CD4-positive, alpha-beta T cell treated with Interleukin-15 for 4 hours (primary cell): ENCODE measurements at places on chromosomes 6 and 20.

GRCh38 chr6:90388395-90388794 is 91.8 kb upstream of the BACH2 start:
- DNase-seq: no peak

- DNase-seq: no peak
Observed at GRCh38 chr6:98787435-98787834, 46.9 kb upstream of the POU3F2 start.

- DNase-seq: no peak
Observed at GRCh38 chr6:39254999-39255535, 25.8 kb upstream of the KCNK5 start.

DNA sequence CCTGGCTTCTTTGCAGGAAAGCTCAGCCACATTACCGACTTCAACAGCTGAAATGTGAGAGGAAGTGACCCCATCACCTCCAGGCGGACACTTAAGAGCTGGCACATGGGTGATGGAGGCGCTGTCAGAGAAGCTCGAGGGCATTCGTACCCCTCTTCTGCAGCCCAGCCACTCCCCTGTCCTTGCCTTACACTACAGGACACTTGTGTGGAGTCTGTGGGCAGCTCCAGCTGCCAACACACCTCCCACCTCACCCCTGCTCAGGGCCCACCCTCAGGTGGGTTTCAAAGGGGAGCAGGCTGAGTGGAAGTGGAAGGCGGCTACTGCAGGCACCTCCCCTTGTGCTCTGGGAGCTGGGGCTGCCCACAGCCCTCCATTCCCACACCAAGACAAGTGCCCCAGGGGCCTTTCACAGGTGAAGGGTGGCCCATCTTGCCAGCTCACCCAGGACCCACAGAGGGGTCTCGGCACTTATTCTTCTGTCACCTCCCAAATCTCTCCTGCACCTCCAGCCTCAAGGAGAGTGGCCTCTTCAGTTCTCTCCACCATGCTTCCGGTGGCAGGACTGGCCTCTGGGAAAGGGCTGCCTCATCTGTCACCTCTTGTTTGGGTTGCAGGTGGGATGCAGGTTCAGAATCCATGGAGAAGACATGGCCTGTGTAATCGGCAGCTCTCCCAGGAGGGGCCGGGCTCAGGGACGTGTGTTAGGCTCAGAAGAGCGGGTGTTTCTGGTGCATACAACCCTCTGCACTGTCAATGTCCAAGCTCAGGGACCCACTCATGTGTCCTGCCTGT is 49.8 kb downstream of the IRF4 start:
- no peak for DNase-seq

DNA sequence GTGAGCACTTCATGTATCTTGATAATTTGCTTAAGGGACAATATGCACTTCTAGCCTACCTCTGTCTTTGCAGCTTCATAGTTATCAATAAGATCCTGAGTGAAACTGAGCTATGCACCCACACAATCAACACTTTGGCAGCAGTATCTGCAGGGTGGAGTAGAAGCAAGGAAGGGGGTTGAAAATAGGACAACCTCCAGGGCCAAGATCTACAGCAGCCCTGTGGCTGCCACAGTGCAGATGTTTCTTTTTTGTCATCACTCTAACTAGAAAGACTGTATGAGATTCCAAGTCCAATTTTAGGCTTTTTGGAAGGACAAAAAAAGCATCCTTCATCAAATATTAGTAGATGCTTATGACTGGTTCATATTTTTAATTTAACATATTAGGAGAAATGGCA is 336.1 kb upstream of the CITED2 start:
- DNase-seq: no peak

DNA sequence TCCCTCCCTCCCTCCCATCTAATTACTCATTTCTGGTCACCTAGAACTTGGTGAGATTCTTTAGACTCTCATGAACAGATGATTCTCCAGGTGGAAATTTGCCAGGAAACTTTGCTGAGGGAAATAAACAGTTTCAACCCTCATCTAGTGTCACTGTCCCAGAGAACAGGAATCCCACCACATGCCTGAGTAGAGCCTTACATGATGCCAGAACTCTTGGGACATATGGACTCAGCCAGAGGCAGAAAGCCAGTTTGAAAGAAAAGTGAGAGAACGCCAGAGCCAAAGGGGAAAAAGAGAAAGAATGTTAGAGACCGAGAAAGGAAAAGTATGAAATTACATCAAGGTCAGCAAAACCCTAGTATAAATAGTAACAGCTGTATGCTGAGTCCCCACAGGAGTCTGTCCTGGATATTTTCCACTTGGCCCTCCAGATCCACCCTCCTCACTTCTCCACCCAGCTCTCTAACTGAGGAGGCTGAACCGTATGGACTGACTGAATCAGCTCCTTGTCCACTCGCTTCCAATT is 127.5 kb upstream of the COL21A1 start:
- DNase-seq: no peak

- DNase-seq: no peak
Observed at GRCh38 chr20:33262658-33263065, 20.4 kb upstream of the BPIFB1 start.

GRCh38 chr6:113597231-113597583 is 259.9 kb upstream of the MARCKS start:
- no peak for DNase-seq

GRCh38 chr6:35893246-35893645 is 27.7 kb downstream of the SRPK1 start:
- DNase-seq: no peak

DNA sequence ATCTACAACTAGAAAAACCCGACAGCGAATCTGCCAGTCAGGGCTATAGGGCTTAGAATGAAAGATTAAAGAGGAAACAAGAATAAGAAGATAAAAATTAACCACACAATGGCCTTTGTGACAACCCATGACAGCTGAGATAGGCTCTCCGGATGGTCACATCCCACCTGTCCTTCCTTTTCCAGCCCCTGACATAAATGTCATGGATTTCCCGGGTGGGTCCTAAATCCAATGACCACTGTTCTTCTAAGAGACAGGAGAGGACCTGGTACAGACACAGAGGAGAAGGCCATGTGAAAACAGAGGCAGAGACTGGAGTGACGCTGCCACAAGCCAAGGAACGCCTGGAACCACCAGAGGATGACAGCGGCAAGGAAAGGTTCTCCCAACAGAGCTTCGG is 41.8 kb downstream of the ATXN1 start:
- no peak for DNase-seq

- DNase-seq: no peak
Observed at GRCh38 chr20:61570646-61571195, 318.7 kb downstream of the CDH4 start.

GRCh38 chr6:14542670-14543366 is 425.2 kb downstream of the CD83 start:
- DNase-seq: no peak

DNA sequence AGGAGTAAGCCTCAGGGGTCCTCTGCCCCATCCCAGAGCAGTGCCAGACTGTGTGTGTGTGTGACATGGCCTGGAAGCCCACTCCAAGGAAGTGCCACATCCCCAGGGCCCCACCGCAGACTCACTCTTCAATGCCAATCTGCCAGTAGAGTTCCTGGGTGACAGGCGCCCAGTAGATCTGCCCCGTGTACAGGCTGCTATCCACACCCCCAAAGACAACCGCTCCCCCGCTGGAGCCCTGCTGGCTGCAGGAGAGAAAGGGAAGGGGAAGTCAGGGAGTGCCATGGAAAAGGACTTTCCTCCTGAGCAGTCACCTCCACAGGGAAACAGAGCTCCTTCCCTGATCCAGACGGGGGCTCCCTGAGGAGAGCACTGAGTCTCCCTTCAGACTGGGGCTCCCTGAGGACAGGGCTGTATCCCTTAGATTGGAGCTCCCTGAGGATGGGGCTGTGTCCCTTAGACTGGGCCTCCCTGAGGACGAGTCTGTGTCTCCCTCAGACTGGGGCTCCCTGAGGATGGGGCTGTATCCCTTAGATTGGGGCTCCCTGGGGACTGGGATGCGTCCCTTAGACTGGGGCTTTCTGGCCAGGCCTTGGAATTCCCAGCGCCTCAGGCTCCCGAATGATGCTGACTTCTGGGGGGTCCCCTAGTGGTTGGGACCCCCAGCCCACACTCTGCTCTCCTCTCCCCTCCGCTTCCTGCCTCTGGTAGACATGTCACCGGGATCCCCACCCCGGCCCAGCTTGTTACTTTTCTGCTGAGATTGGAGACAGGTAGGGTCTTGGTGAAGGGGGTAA is 5.2 kb upstream of the TFEB start:
- no peak for DNase-seq

GRCh38 chr6:27188061-27188884 is 59.2 kb upstream of the PRSS16 start:
- peak; percentile 40 for DNase-seq

DNA sequence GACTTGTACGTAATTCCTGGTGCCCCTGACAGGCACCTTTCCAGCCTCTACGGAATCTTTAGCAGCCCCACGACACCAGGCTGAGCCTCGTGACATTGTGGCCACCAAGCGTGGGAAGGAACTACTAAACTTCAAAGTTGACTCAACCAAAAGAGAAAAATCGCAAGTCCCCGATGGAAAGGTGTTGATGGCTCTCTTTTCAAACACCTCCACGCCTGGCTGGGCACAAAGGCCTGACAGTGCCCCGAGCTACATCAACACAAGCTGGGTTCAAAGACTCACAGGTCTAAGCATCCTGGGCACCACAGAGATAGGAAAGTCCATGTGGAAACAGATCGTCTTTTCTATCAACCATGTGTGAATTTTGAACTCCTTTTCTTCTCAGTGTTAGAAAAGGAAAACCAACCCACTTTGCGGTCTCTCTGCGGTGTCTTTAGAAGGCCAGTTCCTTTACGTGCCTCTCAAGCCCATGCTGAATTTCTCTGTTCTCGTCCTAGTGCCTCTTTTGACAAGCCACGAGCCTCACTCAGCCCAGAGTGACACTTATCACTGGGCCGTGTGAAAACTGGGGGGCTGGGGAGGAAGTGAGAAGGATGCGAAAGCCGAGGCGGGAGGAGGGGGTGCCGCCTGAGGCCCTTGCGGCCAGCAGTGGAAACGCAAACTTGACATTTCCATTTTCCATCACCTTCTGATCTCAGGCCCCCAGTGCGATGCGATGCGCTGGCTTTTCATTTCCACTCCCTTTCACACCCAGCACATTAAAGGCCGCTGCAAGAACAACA is 59.4 kb downstream of the GFOD1 start:
- peak; percentile 60 for DNase-seq

- DNase-seq: no peak
Observed at GRCh38 chr6:37704923-37705238, 7.2 kb upstream of the MDGA1 start.

DNA sequence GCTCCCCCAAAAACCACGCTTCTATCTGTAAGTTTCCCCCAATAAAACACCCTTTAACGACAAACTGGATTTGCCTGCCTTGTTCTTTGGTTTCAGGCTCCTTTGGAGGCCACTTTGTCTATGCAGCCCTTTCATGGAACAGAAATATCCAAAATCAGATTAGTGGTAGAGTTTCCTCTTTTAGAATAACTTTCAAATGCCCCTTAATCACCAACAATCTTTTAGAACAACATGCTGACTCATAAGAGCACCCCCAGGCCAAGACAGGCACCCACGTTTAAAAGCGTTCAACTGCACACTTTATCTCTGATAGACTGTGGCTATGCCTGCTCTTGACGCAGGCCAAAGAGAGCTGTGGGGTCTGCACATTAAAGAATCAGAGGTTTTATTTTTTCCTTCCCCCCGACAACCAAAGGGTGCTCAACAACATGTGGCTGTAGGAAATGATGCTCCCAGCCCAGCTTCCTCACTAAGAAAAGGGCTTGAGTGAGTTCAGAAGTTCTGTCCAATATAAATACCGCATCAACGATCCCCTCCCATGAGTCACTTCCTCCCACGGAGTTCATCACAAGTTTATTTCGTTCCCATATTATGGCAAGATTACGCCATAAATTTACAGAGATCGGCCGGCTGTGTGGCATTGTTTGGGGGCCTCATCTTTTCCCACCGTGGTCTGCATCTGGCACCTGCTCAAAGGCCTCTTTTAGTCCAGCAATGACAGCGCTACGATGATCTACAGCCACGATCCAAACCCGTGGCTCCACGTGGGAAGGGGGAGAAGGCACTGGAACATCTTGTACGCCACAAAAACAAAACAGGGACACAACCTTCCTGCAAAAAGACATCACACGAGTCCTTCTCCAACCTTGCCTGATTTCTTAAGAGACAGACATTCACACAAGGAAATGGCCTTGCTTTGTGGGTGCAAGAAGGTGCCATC is 88.8 kb upstream of the NFATC2 start:
- peak; percentile 4 for DNase-seq

GRCh38 chr6:150153905-150154492 is 11.2 kb downstream of the PPP1R14C start:
- DNase-seq: no peak

DNA sequence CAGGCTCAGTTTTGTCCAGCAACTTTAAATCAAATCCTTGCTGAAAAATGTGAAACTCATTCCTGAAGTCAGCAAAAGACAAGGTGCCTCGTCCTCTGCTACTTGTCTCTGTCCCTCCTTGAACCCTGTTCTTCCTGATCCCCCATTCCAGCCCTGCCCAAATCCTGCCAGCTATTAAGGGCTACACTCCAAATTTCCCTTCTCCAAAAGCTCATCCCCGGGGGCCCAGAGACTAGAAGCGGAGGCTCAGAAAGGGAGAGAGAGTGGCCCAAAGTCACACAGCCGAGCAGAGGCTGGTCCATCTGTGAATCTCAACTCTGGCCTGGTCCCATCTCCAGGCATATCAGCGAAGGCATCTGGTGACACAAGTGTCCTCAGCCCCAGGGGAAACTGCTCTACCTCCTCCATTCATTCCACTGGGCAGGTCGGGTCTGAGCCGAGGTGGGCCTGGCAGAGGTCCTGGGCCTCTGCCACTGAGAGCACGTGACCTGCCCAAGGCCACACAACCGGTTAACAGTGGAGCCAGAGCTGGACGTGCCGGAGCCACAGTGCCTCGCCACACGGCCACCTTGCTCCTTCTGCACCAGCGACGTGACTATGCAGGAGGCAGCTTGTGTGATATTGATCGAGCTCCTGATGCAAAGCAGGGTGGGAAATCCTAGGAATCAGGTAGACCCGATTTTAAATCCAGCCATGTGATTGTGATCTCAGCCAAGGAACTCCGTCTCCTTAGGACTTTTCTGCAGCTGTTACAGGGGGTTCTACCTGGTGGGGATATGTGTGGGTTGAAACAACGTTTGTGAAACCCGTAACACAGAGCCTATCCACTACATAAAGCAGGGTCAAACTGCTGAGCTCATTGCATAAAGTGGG is 28.6 kb downstream of the NOL4L start:
- DNase-seq: no peak

- DNase-seq: no peak
Observed at GRCh38 chr6:133396233-133396983, 155.3 kb downstream of the EYA4 start.
